ENCODE measurements at places on chromosomes 11 and 22.

GRCh38 chr11:17572791-17573460 is 25.9 kb downstream of the OTOG start:
- DNase-seq = no peak

GRCh38 chr22:30538280-30538679 is 8.3 kb downstream of the SEC14L6 start:
- no peak for DNase-seq

DNA sequence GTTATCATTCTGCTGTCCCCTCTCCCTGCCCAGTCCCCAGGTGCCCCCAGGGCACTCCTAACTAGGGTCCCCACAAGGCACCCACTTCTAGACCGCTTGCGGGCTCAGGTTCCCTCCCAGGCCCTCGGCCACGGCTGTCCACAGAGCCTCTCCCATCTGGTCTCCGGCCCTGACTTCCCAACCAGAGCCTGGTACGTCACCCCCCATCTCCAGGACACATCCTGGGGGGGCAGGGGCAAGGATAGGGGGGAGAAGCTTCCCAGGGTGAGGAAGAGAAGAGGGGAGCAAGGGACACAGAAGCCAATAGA is 457 bp downstream of the SSTR3 start:
- no peak for DNase-seq

DNA sequence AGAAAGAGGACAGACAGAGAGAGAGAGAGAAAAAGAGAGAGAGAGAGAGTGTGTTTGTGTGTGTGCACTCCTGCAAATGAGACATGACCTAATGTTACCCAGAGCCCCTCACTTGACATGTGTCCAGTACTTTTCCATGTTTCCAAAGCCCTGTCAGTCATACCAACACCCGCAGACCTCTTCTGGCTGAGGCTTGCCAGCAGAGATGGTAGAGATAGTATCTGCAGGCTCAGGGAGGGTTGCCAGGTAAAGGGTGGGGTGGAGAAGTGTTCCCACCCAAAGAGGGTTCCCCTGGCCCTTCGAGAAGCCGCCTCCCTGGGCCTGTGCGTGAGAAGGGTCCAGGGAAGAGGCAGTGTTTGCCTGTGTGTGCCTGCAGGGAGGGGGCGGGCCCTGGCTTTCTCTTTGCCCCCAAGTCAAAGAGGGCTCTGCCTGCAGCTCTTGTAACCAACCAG is 40.7 kb downstream of the POU2F3 start:
- DNase-seq = no peak

- DNase-seq = no peak
These were observed 54.7 kb upstream of the KIRREL3 start for GRCh38 chr11:127055236-127055635.

- no peak for DNase-seq
These were observed 6.2 kb upstream of the BLID start for GRCh38 chr11:122122179-122122578.

- DNase-seq = no peak
These were observed 7.2 kb downstream of the PIM3 start for GRCh38 chr22:49967706-49968208.

DNA sequence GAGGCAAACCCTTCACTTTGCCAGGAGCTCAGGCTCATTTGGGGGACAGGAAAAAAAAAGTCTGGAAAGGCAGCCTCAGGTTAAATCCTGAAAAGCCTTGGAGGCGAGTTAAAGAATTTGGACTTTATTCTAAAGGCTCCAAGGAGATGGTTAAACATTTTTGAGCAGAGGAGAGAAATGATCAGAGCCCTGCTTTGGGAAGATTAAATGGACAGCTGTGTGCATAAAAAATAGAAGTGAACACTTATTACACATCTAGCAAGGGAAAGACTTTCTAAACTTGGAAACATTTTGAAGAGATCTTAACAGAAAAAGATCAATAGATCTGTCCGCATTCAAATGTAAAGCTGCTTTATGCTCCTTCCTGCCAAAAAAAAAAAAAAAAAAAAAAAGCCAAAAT is 8.4 kb upstream of the RAB3IL1 start:
- DNase-seq = no peak

- no peak for DNase-seq
These were observed 117.8 kb downstream of the TEAD1 start for GRCh38 chr11:12792018-12792417.

- DNase-seq = no peak
These were observed 42.6 kb downstream of the DDI1 start for GRCh38 chr11:104078995-104079394.
